Caco-2 (cell line): ENCODE measurements at places on chromosomes 2 and 18. TPM values are rescaled to one million over a fixed set of nuclear protein-coding genes. Genes with fewer than 3 reads are reported as not detected.

MEP1B gene
- not detected in 2 replicates for total RNA-seq

UCN gene
- 0.86 TPM in 1 of 2 replicates, not detected in the other for total RNA-seq

HOXD8 gene
- total RNA-seq, result not detected in 2 replicates

CPS1 gene
- 0.84 and 1.2 TPM in 2 replicates for total RNA-seq
